ENCODE measurements at places on chromosomes 2 and 18.

GRCh38 chr2:127104166-127104660 is 2.7 kb downstream of the BIN1 start:
- no peak for DNase-seq

GRCh38 chr2:43898134-43898837 is 59.5 kb downstream of the ABCG8 start:
- DNase-seq, result no peak

GRCh38 chr2:230650585-230651137 is 62.0 kb upstream of the CAB39 start:
- DNase-seq, result no peak

DNA sequence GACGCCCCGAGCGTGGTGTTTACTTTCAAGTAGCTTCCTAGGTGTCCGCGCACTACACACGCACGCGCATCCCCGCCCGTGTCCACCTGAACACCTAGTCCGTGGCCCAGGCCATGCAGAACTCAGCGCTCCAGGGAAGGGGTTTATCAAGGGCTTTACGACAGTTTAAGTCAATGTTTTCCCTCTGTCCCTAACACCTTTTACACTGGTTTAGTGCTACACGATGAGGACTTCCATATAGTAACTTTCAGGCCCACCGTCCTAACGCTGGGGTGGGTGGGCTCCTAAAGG is 1.4 kb upstream of the BCL2 start:
- no peak for DNase-seq

DNA sequence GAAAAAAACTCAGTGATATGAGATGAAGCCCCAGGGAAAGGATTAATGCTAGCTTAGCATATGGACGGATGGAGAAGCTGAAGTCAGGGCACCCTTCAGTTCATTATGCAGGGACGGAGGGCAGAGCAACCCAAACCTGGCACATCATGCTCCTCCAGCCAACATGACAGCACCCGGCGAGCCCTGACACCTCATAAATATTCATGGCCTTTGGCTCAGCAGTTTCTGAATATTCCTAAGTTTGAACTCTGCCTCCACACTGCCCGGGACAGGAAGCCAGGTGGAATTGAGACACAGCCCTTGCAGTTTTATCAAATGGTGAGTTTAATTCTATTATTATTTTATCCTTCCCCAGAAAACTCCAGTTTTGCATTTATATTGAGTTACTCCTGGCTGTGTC is 87.3 kb upstream of the SH3BP4 start:
- DNase-seq, result no peak

GRCh38 chr2:41222593-41222992 is 770.7 kb upstream of the SLC8A1 start:
- no peak for DNase-seq

GRCh38 chr2:210611466-210611865 is 55.1 kb downstream of the CPS1 start:
- no peak for DNase-seq
